Stimulated activated CD4-positive, alpha-beta T cell treated with anti-CD3 and anti-CD28 coated beads, TNF-alpha, amount 100 ng/mL, for 1 hour (primary cell): ENCODE measurements at places on chromosomes 2 and 18.
A peak's percentile ranks its signal among the peaks of the same experiment; 100 is the strongest.

GRCh38 chr18:38386146-38386545 lies 820.5 kb upstream of the CELF4 start:
- no peak for DNase-seq

- DNase-seq = no peak
Measured at GRCh38 chr2:52391621-52392020, 1359.7 kb upstream of the NRXN1 start.

DNA sequence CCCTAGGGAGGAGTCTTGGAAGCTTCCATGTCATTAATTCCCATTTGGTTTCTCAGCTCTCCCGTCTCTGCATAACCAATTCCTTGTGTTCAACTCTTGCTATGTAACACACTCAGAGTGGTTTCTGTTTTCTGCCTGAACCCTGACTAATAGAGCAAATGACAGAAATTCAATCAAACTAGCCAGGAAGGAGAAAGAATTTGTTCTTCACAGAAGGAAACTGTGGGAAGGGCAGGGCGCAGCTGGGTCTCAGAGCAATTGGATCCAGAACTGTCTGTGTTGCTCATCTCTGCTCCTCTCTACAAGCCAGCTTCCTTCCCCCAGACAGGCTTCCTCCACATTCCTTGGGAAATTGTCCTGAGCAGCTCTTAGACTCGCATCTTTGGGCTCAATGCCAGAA lies 269.8 kb downstream of the TNS1 start:
- DNase-seq = no peak

- DNase-seq = no peak
Measured at GRCh38 chr2:178584666-178585065, 104.4 kb downstream of the PLEKHA3 start.

DNA sequence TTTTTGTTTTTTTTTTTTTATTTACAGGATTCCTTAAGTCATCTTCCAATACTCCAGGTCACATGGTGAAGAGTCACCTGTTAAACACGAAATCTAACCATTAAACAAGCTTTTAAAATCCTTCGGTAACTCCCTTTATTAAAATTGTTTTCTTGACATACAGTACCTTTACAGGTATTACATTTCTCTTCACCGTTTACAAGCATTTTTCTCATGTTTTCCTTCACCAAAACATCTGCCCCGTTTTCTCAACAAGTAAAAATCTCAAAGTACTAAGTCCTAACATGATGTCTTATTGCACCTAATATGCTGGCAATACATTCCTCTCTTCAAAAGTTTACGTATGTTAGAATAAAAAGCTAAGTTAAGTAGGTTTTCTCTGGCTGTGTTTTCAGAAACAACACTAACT lies 1.1 kb downstream of the PUM2 start:
- DNase-seq = no peak

DNA sequence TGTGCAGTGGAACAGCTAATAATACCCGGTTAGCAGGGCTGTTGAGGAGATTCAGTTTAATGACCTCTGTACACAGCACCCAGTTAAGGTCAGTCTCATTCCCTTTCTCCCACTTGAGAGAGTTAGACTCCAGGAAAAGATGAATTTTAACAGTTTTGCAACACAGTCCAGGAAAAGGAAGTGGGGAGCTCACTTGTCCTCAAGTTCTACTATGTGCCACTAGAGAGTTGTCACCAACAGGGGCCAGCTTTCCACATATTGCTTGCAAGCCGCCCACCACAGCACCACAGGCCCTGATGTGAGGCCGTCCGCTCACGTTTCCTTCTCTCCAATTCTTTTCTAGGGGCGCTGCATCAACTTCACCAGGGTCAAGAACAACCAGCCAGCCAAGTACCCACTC lies 142.1 kb downstream of the GFPT1 start:
- DNase-seq = no peak

- no peak for DNase-seq
Measured at GRCh38 chr2:217061916-217062505, 202.1 kb upstream of the TNP1 start.

- DNase-seq = no peak
Measured at GRCh38 chr2:240412975-240413812, 22.3 kb upstream of the GPC1 start.

DNA sequence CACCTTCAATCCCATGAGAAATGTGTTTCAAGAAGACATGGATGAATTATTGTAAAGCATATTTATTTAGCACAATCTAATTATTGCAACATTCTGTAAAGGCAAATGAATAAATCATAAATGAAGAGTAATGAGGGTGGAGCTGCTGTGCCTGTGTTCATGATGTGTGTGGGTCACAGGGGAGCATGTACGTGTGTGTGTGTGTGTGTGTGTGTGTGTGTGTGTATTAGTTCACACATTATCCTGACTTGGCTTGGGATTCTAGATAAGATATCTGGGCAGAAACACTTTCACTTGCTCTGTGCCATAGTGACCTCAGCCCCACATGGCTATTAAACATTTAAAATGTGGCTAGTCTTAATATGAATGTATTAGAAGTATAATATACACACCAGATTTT lies 361.8 kb downstream of the ALK start:
- DNase-seq = no peak

GRCh38 chr18:26700201-26700600 lies 151.8 kb upstream of the KCTD1 start:
- DNase-seq = no peak

GRCh38 chr18:9048236-9048635 lies 54.3 kb upstream of the NDUFV2 start:
- no peak for DNase-seq

DNA sequence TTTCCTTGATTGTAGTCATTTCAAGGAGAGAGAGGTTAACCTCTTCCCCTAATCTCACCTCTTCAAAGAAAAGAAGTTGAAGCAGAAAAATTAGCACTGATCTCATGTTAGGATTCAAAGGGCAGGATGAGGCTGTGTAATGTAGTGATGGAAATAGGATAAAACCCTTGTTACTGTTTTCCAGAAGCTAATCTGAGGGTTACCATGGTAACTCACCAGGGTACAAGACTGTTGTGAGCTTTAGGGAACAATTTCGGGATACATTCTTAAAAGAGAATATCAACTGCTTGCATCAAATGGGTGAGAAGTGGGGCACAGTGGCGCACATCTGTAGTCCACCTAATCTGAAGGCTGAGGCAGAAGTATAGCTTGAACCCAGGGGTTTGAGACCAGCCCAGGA lies 64.9 kb upstream of the SLC39A10 start:
- no peak for DNase-seq

- no peak for DNase-seq
Measured at GRCh38 chr2:23760736-23761135, 166.2 kb downstream of the ATAD2B start.

- DNase-seq = no peak
Measured at GRCh38 chr2:84900971-84901370, 4.5 kb upstream of the TMSB10 start.

DNA sequence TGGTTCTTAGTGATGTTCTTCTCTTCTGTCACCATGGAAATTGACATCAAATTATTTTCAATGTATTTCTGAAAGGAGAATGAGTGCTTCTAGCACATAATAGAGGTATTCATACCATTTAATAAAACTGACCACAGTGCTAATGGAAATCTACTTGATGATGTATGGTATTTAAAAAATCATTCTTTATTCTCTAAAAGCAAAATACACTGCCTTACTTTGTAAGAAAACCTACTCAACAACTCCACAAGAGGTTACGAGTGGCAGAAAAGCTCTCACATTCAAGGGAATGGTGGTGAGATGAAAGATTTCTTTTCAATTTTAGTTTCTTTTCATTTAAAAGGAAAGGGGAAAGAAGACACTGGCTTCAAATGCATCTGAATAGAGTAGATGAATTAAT lies 382.3 kb upstream of the CHST9 start:
- DNase-seq = no peak

DNA sequence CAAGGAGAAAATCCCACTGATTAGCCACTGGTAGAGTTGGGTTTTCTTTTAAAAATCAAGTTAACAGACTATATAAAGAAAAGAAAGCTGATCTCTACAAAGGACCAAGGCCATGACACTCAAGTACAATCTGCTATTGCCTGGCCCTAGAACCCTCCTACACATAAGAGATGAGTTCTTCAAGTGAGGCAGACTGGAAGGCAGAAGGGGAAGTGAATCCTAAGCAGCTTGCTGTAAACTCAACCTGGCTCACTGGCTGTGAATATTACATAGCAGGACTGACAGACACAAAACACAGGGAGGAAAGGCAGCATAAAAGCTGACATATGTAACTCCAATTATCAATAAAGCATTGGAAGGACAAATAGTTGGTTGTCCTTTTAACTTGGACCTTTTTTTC lies 65.4 kb downstream of the TRIP12 start:
- DNase-seq = no peak

- DNase-seq = no peak
Measured at GRCh38 chr2:202133200-202133908, 60.3 kb downstream of the KIAA2012 start.

DNA sequence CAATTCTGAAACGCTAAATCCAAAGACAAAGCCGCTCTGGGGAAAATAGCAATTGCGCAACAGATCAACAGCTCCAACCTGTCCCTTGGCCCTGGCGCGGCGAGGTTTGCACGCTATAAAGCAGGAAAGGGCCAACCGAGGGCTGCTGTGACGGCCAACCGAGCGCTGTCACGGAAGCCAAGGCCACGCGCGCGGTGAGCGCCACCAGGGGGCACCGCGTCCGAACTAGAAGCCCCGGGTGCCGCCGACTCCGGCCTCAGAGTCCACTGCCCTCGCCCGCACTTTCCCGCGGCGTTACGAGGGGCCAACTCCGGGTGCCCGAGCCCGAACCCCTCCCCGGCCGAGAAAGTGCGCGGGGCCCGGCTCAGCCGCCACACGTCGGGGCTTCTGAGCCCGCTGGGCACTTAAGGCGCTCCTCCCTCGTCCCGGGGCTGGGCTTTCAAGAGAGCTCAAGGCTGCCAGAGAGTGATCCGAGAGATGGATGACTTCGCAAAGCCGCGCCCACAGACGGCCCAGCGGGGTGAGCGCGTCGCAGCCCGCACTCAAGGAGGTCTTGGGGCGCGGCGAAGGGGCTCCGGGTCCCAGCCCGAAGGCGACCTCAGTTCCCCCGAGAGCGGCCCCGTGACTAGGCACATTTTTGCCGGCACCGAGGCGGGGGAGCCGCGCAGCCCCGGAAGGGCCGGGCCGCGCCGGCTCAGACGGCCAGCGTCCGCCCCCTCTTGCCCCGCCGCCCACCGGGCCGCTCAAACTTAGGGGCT lies 897 bp downstream of the NFE2L2 start:
- DNase-seq = peak; percentile 90
